Karpas-422 (cell line): ENCODE measurements at places on chromosomes 1 and 21.
A peak's percentile ranks its signal among the peaks of the same experiment; 100 is the strongest.

GRCh38 chr1:224510880-224511645 is 76.5 kb upstream of the WDR26 start:
- DNase-seq = no peak

DNA sequence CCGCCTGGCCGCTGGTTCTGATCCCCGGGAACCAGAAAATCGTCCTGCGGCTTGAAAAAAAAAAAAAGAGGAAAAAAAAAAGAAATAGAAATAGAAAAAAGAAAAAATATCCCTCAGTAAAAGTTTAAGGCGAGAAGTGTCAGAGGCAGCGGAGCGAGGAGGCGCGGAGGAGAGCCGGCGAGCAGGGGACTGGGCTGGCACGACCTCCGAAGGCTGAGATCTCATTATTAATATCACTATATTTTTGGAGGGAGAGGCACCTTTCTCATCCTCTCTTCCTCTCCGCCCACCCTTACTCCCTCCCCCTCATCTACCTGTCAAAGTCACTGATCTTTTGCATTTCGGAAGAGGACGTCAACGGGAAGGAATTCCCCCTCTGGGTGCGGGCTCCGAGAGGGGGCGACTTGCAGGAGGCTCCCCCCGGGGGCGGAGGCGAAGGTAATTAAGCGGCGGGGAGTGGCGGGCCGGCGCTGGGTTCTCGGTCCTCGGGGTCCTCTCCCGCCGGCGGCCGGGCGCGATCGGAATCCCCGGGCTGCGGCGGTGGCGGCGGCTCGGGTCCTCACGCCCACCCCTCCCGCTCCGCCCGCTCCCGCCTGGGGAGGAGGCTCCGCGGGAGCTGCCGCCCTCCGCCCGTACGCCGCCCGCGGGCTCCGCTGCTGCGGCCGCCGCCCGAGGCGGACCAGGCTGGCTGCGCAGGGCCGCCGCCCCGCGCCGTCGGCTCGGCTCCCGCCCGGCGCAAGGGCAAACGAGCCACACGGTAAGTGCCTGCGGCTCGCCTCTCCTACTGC is at the start of gene NTNG1:
NTNG1 (plus strand) TSS at position 337 of the 788 bp plus-strand sequence.
- no peak for DNase-seq

- no peak for DNase-seq
Measured at GRCh38 chr21:43313221-43313938, 113.6 kb downstream of the SIK1 start.

DNA sequence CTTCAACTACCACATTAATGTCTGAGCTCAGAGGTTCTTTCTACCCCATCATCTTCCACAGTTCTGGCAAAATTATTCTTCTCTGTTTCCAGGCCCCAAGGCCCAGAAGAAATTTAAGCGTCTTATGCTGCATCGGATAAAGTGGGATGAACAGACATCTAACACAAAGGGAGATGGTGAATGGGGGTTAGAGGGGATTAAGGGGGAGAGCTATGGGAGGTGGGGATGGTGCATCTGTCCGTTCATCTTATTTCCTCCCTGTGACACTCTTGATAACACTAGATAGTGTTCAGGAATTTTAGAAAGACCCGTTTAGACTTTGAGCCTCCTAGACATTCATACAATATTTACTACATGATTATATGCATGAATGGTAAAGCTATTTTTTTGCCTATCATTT is 17.6 kb upstream of the RPRD2 start:
- no peak for DNase-seq

DNA sequence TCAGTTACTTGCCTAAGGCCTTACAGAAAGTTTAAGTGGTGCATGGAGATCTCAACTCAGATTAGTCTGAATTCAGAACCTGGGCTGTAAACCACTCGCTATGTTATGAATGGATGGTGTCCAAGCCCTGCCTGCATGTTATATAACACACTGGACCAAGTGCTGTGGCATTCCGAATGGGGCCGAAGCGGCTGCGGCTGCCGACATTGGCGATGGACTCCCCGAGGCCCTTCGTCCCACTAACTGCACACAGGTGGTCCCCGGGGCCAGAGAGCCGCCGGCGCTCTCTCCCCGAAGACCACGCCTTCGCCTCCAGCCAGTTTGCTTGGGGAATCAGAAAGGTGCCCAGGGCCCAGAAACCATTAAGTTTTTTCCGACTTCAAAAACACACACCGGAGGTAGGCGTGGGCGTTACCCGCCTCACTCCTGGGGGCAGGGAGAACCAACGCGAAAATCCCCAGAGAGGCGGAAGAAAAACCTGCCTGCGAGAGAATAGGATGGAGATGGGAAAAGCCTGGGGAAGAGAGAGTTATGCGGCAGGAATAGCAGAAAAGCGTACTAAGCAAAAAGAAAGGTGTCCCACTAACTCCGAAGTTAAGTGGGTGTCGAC is 579 bp upstream of the TENT5C start:
- no peak for DNase-seq

- DNase-seq = peak; percentile 62
Measured at GRCh38 chr1:109482791-109483671, 674 bp upstream of the ATXN7L2 start.

DNA sequence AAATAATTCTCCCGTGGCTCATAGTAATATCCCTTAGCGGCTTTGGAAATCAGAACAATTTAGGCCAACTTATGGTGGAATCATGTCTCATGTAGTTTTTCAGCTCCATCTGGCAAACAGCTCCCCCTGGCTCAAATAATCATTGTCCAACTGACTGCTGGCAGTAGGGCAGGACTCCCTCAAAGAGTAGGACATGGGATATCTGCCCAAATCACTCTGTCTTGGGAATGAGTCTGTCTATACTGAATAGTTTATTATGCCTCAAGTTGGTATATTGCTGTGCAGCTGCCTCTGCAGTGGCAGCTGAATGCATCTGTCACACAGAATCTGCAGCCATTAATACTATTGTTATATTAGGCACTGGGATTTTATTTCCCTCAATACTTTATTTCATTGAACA is 255.7 kb downstream of the COL11A1 start:
- DNase-seq = no peak

GRCh38 chr1:156961709-156962108 is 41.3 kb downstream of the LRRC71 start:
- peak; percentile 68 for DNase-seq

DNA sequence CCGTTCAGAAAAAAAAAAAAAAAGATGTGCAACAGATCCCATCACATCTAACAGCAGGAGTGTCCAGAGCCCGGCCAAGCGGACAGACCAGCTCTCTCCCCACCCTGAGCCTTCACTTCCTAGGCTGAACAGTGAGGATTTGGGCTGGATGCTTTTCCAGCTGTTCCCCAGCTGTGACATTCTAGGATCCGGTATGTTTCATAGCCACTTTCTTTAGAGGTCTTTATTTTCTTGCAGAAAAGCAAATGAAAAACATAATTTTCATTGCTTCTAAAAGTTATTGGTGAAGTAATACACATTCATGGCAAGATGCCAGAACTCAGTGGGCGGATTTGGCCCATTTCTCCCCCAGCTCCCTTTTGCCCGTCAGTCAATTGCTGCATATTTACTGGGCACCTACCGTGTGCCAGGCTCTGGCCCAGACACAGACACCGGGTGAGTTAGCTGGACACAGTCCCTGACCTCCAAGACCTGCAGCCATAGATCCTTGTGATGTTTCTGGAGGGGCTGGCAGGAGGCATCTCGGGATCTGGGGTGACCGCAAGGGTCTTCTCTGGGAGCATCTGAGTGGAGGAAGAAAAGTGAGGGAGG is 213.7 kb upstream of the VAMP3 start:
- no peak for DNase-seq

GRCh38 chr1:19825298-19825697 is 10.2 kb upstream of the RNF186 start:
- no peak for DNase-seq

DNA sequence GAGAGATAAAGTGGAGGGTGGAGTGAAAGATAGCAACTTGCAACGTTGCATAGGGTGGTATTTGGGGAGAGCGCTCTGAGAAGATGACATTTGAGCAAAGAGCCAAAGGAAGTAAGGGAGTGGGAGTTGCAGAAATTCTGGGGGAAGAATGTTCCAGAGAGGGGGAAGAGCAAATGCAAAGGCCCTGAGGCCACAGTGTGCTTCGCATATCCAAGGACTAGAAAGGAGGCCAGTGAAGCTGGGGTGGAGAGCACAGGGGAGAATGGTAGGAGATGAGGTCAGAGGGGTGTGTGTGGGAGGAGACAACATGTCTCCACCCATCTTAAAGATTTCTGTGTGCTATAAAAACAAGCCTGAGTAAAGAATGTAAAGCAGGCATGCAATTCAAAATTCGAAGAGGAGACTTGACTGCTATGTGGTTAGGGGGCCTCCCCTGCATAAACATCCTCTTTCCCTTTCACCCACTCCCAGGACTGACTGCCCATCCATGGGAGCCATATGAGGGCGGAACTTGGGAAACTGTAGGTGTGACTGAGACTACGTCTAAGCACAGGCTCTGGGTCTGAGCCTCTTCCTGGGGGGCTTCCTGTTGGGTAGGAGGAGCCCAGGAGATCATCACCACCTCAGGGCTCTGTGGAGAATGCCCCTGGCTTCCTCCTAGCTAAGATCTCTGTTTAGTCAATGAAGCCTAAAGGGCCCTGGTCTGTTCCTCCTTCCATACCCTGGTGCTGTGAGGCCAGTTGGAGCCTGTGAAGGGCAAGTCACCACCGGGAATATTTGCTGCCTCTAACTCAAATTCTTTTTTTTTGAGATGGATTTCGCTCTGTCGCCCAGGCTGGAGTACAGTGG is 2.9 kb upstream of the CLIC4 start:
- DNase-seq = no peak

GRCh38 chr21:42614396-42614795 is 39.0 kb upstream of the PDE9A start:
- DNase-seq = no peak

DNA sequence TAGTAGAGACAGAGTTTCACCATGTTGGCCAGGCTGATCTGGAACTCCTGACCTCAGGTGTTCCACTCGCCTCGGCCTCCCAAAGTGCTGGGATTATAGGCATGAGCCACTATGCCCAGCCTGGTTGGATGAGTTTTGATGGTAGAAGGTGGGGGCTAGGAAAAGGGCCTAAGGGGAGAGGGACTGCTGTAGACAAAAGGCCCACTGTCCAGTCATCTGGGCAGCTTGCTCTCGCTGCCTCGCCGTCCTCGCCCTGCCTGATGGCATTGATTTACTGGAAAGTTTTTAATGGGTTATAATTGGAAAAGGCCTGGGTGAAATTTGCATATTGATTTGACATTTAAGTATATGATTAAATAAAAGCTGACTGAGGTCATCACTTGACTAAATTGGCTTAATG is 175.1 kb upstream of the CSF3R start:
- DNase-seq = no peak

DNA sequence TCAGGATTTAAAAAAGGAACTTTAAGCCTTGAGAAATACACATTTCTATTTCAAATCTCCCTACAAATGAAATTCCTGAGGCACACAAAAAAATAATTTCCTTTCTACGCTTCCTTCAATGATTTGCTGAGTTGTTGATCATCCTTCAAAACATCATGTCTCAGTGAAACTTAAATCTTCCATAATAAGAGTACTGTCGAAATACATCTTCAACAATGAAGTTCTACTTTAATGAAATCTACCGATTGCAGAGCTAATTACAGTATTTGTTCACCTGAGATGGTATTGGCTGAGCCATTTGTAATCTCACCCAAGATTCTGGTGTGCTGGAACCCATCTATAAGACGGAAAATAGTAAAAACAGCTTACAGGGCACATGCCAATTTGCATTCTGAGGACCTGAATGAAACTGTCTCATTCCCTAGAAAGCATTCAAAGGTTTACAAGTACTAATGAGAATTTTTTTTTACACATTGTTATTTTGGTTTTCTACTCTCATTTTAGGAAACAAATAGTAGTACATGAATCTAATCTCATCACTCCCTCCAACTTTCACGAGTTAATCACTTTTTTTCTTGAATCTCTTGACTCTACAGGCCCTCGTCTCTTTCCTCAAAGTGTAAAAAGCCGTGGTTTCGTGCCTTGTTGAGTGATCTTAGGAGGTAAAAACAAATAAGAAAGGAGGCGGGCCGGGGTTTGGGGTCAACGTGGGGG is 1.1 kb downstream of the CHML start:
- DNase-seq = peak; percentile 74

GRCh38 chr1:233045588-233045987 is 95.2 kb downstream of the NTPCR start:
- no peak for DNase-seq

- DNase-seq = no peak
Measured at GRCh38 chr1:92786111-92786901, 1.4 kb upstream of the EVI5 start.
